ENCODE measurements at places on chromosomes 12 and 14. TPM values are rescaled to one million over a fixed set of nuclear protein-coding genes. Genes with fewer than 3 reads are reported as not detected.
A peak's percentile ranks its signal among the peaks of the same experiment; 100 is the strongest.

The C12orf54 gene
- not detected for total RNA-seq

The CCND2 gene
- total RNA-seq, result 255 TPM

The ZFYVE1 gene
- 9.9 TPM for total RNA-seq

The TTC9 gene
- 2.1 TPM for total RNA-seq

The SLCO1C1 gene
- total RNA-seq, result 3.4 TPM

The MAP3K9 gene
- total RNA-seq, result 2.4 TPM

The LBHD2 gene
- total RNA-seq, result not detected

The KLRF1 gene
- 0.69 TPM for total RNA-seq

The HPD gene
- total RNA-seq, result 1.3 TPM

The ACOT6 gene
- not detected for total RNA-seq

The KLHDC2 gene
- total RNA-seq, result 73.0 TPM

DNA sequence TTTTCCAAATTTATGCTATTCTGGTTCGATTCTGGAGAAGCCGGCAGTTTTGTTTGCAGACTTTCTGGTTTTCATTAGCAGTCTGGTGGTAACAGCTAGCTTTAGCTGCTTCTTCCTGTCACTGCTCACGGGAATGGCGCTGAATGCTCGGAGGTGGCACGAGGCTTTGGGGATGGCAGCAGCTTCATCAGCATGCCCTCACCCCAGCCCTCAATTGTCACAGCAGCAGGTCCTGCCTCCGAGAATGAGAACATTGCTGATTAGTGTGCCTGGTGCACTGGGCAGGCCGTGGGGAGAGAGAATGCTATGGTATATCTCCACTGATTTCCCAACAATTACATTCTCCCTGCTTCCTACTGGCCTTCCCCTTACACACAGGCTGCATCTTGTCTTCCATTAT is 73.6 kb downstream of the SAMD4A start:
- DNase-seq, result no peak

GRCh38 chr14:89947344-89947743 is 7.2 kb downstream of the EFCAB11 start:
- DNase-seq, result no peak

- no peak for DNase-seq
Measured at GRCh38 chr12:49675137-49675536, 32.1 kb downstream of the FMNL3 start.

- DNase-seq, result no peak
Measured at GRCh38 chr12:50932787-50933280, 19.5 kb upstream of the HIGD1C start.

DNA sequence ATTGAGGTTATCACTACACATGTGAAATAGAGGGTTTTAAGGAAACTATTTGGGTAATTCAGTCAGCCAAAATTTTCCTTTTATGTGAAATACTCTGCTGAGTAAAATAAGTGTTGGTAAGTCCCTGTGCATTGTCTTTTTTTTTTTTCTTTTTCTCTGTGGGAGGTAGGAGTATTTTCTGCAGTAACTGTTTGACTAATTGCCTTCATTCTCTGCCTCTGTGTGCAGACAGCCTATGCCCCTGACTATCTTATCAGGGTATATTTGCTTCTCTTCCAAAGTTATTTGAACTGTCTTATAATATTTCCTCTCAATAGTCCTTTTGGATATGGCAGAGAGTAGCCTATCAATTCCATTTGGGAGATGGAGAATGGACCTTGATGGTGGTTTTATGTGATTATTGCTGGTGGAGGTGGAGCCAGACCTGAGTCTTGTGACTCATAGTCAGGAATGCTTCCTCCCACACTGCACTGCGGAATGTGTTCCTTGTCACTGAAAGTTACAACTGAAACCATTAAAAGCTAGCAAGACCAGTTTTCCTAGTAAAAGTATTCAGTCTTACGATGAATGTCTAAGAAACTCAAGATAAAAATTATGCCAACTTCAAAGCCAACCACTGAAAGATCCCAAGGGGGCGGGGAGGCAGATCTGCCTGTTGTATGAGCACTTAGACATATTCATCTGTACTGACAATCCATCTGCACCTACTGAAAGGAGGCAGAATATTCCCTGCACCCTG is 40.9 kb upstream of the STXBP6 start:
- DNase-seq, result no peak

DNA sequence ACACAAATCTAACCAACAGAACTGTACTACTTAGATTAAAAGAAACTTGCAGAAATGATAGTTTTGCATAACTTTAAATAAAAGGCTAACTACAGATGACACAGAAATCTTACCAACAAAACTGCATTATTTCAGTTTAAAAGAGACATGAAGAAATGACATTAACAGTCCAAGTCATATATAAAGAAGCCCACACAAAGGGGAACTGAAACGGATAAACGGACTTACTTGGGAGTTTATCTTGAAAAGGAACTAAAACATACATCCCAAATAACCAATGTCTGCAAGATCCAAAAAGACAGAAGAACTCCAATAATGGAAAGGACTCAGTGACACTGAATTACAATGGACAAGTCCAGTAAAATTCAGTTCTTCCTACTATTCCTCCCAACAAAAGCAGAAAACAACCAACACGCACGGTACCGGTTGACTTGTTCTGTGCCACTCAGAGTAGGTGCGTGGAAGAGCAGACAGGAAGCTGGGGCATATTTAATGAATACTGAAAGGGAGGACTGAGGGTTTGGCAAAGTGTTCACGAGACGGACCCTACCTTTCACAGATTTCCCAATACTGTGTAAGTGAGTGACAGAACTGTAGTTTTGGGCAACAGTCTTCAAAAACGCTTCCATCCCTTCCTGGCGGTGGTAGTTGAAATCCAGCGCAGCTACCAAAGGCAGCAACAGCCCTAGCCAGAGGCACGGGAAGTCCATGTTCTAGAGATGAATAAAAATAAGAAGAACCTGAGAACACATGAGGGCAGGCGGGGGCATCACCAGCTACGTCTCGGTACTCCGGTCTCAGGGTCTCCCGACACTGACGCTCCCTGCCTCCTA is 627 bp downstream of the CPM start:
- no peak for DNase-seq

DNA sequence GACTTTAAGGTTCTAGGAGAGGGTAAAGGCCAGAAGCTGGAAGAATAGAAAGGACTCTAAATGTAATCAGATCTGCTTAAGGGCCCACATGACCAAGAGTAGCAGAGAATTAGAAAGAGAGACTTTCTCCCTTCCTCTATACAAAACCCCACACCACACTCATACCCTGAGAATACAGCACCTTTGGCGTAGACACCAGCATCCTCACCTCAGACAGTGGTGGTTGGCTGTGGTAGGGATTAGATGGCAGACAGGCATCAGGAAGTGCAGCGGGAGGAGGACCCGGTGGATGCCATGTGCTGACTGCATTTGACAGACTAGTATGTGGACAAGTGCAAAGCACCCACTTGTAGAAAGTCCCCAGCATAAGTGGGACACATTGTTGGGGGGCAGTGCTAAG is 98.3 kb upstream of the AMIGO2 start:
- no peak for DNase-seq

DNA sequence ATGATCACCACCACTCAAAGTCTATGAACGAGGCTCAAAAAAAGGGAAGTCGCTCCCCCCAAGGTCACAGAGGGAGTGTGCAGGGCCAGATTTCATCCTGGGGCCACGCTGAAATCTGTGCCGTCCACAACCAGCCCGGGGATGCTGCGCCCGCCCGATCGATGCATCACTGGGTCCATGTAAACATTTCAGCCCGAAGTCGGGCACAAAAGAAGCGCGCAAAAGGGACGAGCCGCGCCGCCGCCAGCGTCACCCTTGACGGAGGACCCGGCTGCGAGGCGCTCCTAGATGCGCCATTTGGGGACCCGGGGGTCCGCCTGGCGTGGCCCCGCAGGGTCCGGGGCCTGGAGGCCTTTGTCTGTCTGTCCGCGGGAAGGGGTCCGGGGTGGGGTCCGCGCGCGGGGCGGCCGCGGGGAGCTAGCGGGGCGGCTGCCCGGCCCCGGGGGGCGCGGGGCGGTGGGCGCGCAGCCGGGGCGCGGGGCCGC is 503 bp downstream of the FBXO21 start:
- DNase-seq, result peak; percentile 26

GRCh38 chr12:13067322-13067721 is 23.1 kb downstream of the FAM234B start:
- DNase-seq, result no peak

GRCh38 chr14:77039285-77040058 is 11.0 kb upstream of the IRF2BPL start:
- DNase-seq, result no peak

DNA sequence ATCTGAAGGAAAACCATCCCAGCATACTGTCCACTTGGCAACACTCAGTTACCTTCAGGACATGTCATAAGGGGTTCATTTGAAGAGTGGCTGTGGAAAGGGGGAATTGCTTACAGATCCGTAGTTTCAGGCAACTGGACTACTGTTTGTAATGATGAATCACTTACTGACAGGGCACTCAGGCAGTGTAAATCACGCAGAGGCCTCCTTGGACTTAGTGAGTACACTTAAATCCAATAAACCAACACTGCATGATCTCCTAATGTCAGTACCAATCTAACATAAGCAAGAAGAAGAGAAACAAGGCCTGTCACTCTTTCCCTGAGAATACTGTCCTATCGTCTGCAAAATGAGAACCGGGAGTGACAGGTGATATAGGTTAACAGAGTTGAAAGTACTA is 104.8 kb downstream of the TRAFD1 start:
- no peak for DNase-seq

- no peak for DNase-seq
Measured at GRCh38 chr14:93033983-93034670, 81.6 kb downstream of the ITPK1 start.

DNA sequence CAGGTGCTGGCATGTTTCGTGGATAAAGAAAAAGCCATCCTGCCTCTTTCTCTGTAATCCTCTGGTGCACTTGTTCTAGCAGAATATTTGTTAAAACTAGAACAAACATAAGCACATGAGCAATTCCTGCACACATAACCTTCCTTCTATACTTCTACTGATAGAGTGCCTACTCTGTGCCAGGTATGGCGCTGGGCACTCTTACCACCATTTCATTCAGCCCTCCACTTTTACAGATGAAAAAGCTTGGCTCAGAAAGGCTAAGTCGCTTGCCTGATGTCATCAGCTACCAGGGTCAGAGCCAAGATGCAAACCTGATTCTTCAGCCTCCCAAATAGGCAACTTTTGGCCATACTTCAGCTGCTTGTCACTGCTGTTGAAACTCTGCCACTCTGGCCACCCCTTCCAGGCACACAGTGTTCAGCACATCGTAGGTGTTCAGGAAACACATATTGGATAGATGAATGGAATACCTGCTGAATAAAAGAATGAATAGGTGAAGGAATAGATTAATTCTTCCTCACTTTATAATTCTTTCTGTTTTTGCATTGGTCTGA is 10.0 kb upstream of the C14orf132 start:
- no peak for DNase-seq

GRCh38 chr14:103078420-103078749 is 5.6 kb upstream of the LBHD2 start:
- peak; percentile 93 for DNase-seq

- no peak for DNase-seq
Measured at GRCh38 chr12:7788294-7788660, 925 bp upstream of the NANOG start.

DNA sequence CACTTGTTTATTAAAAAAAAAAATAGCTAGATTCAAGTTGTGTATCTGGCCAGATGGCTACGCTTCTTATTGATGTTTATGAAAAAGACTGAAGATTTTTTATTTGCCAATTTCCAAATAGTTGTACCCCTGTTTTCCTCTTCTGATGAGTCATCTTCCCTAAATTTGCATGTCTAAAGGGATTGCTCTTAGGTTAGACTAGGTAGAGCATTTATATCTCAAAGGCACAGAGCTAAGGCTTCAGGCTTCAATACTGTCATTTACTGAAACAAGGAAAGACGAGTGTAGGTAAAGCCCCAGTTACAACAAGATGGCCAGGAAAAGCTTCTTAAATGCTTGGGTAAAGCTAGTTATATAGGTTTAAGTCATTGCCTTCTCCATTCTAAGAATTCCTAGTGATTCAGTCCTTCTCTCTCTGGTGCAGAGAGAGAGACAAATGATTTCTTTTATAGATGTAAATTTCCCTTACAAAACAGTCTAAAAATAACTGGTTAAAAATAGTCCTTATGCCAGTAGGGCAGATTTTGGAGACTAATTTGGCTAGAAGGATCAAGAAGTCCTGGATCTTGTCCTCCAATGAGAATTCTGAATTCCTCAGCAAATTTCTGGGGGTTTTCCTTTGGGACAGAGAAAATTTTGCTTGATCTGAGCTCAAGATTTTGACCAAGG is 26.1 kb downstream of the LEMD3 start:
- DNase-seq, result no peak

DNA sequence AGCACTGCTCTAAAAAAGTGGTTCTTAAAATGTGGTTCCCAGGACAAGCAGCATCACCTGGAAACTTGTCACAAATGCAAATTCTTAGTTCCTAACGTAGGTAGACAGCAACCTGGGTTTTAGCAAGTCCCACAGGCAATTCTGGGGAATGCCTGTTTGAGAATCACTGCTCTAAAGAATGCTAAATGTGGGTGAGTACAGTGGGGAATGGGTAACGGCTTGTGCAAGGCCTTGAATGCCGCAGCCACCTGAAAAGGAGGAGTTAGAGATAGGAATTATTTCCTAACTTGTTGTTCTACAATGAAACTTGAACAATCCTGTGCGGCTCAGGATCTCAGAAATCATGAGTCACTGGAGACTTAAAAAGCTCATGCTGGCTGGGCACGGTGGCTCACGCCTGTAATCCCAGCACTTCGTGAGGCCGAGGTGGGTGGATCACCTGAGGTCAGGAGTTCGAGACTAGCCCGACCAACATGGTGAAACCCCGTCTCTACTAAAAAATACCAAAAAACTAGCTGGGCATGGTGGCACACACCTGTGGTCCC is 34.9 kb downstream of the GNS start:
- no peak for DNase-seq

DNA sequence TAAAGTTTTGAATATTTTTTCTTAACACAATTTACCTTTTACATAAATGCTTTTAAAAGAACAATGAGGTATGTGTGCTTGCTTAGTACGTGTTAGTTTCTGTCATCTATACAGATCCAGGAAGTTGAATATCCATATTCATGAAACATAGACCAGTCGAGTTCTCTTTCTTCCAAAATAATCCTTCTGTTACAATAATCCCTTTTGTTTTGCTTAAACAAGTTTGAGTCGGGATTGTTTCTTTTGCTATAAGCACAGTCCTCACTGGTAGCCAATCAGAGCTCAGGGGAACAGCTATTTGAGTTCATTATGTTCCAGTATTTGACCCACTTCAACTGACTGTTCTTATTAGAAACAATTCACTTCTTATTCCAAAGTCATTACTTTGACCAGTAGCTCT is 214.7 kb upstream of the FLRT2 start:
- no peak for DNase-seq

- DNase-seq, result no peak
Measured at GRCh38 chr14:39957290-39957689, 525.1 kb upstream of the FBXO33 start.

- DNase-seq, result no peak
Measured at GRCh38 chr14:84864548-84865271, 665.2 kb upstream of the FLRT2 start.

GRCh38 chr14:105903971-105904370 is 377.6 kb downstream of the TMEM121 start:
- DNase-seq, result no peak

DNA sequence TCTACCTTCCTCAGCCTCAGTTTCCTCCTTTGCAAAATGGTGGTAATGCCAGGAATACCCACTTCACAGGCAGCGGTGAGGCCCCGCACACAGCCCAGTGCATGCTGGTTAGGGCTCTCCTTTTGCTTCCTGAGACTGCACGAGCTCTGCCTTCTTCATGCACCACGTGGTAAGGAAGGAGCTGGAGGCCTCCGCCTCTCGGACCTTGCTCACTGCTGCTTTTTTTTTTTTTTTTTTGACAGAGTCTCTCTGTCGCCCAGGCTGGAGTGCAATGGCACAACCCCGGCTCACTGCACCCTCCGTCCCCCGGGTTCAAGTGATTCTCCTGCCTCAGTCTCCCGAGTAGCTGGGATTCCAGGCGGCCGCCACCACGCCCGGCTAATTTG is 18.1 kb downstream of the TAMALIN start:
- DNase-seq, result peak; percentile 49

Data from right cardiac atrium (tissue), 5 donors.